ENCODE measurements at places on chromosomes 1 and 21.
A peak's percentile ranks its signal among the peaks of the same experiment; 100 is the strongest.

DNA sequence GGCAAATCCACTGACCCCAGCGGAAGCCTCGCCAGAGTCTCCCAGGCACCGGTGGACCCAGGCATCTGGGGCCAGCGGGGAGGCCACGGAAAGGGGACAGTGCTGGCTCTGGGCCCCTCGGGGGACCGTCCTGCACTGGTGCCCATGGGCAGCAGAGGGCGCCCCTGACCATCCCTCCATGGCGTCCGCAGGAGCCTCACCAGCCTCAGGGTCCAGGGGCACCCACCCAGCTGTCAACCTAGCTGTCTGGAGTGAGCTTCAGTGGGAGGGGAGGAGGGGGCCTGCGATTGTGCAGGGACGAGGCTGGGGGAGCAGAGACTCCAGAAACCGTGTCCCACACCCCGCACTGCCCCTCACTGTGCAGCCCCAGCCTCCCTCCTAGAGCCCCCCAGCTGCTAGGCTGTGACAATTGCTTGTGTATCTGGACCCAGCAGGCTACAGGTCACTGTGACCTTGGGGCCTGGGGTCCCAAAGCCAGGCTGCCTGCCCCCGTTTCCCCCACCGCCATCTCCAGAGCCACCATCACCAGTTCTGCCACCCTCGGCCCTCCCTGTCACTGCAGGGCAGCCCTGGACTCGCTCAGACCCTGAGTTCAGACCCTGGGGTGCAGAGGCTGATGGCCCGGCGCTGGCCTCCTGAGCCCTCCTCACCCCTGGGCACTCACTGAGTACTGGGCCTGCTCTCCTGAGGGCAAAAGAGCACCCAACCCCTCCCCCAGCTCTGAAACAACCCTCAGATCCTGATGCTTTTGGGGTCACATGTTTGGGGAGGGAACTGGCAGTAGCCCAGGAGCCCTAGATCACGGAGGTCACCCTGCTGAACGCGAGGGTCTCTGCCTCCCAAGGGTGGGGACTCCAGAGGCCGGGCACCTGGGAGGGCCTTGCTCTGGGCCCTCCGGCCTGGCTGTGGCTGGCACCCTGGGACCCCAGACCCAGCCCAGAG, 10.6 kb upstream of the COL6A1 start:
- peak; percentile 63 for DNase-seq

DNA sequence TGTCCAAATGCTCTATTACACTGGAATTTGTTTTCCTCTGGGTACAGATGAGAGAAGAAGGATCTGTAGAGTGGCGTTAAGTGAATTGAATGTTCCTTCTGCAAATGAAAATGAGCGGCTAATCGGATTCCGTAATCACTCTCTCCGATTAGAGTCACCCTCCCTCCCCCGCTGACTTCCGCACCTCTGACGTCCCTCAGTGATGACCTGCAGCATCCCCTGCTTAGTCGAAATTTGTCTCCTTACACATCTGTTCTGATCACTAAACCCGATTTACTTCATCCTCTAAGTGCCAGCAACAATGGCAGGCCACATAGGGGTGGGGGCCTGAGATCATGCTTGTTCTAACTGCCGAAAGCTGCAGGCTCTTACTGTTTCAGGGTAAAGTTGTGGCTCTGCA, 378.7 kb downstream of the SEC16B start:
- DNase-seq, result no peak

- peak; percentile 86 for DNase-seq
Observed at GRCh38 chr1:153945131-153945794, 1.3 kb downstream of the DENND4B start.

GRCh38 chr1:204285436-204286305, 71.9 kb upstream of the GOLT1A start:
- DNase-seq, result no peak

DNA sequence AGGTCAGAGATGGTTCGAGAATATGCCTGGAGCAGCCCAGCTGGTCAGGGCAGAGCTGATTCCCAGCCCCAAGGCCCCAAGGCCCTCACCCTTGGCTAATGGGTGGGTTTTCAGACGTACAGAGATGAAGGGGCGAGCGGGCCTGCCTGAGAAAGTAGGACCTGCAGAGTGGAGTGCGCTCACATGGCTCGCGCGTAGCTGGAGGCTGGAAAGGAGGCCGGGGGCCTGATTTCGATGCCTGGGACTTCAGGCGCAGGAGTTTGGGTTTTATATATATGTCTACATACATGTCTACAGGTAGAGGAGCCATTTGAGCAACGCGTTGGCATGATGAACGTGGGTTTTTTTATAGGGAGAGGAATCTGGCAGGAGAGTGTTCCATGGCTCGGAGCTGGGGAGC, 8.9 kb downstream of the COQ8A start:
- DNase-seq, result no peak

DNA sequence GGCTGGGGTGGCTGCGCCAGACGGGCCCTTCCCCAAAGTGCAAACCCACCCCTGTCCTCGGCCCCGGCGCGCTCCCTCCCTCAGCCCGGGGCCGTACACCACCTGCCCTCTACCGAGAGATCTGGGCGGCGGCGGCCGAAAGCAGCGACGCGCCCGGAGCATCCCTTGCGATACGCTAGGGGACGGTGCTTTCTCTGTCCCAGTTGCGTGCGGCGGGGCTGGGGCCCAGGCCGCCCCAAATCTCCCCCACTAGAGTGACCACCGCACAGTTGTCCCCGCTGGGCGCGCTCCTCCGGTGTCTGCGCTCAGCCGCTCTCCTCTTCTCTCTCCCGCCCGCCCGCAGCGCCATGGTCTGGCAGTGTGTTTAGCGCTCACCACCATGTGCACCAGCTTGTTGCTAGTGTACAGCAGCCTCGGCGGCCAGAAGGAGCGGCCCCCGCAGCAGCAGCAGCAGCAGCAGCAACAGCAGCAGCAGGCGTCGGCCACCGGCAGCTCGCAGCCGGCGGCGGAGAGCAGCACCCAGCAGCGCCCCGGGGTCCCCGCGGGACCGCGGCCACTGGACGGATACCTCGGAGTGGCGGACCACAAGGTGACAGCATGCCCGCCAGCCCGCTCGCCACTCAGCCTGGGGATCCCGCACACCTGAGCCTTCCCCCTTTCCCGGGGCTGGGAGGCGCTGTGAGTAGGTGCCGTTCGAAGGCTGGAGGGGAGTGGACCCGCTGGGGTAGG, 1.0 kb downstream of the ST6GALNAC5 start:
- peak; percentile 40 for DNase-seq

GRCh38 chr1:186066411-186066810, 308.6 kb downstream of the TPR start:
- DNase-seq, result no peak

DNA sequence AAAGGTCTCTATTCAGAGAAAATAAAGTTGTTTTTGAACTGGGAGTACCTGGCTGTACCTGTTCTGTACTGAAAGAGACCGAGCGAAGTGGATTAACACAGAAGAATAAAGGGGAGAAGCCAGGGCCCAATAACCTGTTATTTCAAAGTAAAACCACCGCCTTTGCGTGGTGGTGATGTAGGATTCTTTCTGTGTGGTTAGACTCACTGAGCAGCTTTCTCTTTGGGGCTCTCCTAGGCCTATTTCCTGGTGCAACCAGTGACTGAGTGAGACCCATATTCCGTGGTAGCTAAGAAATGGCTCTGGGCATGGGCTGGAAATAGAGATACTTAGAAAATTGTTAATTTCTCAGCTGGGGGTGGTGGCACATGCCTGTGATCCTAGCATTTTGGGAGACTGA, 99.9 kb downstream of the XCL2 start:
- peak; percentile 34 for DNase-seq

DNA sequence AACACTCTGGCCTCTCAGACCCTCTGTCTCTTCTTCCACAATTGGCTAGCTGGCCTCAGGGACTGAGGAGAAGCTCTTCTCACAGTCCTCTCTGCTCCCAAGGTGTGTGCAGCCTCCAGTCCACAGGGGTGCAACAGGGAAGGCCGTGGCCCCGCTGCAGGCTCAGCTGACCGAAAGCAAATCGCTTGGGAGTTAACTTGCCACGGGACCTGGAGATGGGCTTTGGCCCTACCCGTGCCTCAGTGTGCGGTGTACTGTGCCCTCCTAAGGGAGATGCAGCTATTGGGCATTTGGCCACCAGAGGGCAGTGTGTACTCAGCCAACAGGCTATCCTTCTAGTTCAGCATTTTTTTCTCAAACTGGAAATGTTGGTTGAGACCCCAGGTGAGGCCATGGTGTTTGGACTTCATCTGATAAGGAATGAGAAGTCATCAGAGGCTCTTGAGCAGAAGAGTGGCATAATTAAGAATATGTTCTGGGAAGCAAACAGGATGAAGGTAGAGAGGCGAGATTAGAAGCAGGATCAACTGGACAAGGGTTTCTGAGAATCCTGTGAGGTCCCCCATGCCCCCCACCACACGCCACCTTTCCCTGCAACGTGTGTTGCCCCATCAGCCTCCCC, 42.5 kb upstream of the TMEM125 start:
- DNase-seq, result peak; percentile 88

- peak; percentile 12 for DNase-seq
Observed at GRCh38 chr1:99481391-99481996, 164.4 kb upstream of the PALMD start.

- no peak for DNase-seq
Observed at GRCh38 chr1:111565079-111565478, 54.5 kb upstream of the RAP1A start.

DNA sequence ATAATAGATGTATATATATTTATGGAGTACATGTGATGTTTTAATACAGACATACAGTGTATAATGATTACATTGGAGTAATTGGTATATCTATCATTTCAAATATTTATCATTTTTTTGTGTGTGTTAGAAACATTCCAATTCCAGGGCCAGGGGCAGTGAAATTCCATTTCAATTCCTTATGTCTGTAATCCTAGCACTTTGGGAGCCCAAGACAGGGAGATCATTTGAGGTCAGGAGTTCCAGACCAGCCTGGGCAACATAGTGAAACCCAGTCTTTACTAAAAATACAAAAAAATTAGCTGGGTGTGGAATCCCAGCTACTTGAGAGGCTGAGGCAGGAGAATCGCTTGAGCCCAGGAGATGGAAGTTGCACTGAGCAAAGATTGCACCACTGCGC, 30.4 kb upstream of the PDC start:
- DNase-seq, result no peak

GRCh38 chr1:173420330-173420806, 56.8 kb upstream of the PRDX6 start:
- DNase-seq, result peak; percentile 72

DNA sequence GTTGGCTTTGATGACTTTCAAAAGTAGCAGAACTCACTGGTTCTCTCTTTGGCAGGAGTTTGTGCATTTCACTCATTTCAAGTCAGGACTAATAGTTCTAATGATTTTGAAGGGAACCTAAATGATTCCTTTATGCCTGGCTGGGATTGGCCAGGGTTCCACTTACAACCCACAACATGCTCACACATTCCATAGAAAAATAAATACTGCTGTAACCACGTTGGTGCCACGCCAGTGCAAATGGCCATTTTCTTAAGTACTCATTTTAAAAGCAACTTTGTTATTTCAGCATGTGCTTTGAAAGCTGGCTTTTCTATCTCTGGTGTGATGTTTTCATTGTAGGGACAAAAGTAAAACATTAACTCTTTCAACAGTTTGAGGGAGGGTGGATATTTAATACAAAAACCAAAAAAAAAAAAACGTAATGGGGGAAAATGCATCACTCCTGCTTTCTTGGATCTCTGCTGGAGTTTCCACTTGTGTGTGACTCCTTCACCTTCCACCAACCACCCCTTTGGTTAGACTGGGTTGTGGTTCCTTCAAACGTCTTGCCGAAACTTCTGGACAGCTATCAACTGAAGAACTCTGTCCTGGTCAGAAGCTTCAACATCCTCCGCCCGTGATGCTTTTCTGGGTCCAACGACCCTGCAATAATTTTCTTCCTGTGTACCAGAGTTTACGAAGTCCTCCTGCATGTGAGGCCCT, 300.4 kb upstream of the RUNX1 start:
- DNase-seq, result no peak

All from activated CD4-positive, alpha-beta memory T cell treated with anti-CD3 and anti-CD28 coated beads for 36 hours (primary cell).